ENCODE measurements at places on chromosomes 7 and 10.

GRCh38 chr7:42099470-42100155 is 137.4 kb downstream of the GLI3 start:
- peak; percentile 58 for DNase-seq

DNA sequence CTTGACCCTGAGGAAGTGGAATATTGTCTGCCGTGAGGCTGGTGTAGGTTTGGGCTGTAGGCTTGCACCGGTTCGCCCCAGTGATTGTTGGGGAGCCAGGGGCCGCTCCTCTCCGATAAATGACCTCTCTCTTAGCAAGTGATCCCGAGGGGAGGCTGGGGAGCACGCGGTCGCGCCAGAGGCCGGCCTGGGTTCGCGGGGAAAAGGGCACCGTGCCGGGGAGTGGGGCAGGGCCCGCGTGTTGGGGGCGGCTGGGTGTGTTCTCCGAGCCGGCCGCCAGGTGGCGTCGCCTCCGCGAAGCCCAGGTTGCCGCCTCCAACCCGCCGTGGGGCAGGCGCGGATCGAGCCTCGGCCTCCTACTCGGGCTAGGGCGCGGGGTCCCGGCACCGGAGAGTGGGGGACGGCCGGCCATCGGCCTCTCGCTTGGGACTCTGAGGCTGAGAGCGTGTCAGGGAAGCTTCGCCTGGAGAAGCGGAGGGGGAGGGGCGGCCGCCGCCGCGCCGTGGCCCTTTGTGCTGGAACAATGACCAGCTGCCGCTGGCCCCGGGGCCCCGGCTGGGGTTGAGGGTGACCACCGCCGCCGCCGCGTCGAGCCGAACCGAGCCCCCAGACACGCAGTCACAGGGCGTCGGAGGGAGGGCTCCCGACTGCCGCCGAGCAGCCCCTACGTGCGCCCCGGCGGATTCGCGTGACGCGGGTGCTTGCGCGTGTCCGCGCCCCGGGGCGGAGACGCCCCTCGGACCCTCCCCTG is 442 bp upstream of the LZTS2 start:
- peak; percentile 56 for DNase-seq

GRCh38 chr10:88091490-88092061 is 228.2 kb downstream of the PTEN start:
- no peak for DNase-seq

GRCh38 chr7:2641406-2642393 is 9.9 kb downstream of the TTYH3 start:
- peak; percentile 94 for DNase-seq

DNA sequence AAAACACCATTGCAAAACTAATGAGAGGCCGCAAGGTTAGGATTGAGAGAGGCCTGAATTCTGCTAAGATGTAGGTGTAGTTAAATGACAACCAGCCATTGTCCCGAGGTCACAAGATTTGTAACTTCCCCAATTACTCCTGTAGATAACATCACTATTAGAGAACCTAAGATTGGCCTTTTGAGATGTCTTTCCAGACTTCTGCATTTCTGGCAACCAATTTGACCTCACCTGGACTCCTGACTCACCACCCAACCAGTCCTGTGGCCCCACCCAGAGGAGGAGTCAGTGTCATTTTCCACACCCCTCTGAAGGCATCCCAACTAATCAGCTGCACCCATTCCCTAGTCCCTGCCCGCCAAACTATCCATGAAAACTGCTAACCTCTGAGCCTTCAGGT is 115.7 kb downstream of the PRKAG2 start:
- DNase-seq: no peak

- no peak for DNase-seq
These were observed 566 bp downstream of the ASNS start for GRCh38 chr7:97871659-97872024.

GRCh38 chr10:124792998-124793352 is 1.3 kb upstream of the EEF1AKMT2 start:
- DNase-seq: no peak

DNA sequence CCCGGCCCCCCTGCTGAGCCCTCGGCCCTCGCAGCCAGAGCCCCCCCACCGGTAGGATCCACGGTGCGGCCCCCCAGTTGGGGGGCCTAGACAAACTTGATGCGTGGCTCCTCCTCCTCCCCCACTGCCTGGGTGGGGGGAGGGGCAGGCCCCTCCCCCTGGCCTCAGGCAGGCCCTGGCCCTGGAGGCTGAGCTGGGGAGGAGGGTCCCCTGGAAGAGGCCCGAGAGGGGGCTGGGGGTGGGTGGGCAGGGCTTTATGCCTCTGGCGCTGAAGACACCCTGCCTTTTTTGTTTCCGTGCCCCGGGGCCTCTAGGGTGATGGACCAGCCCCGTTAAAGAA is 3.7 kb downstream of the VPS37D start:
- no peak for DNase-seq

DNA sequence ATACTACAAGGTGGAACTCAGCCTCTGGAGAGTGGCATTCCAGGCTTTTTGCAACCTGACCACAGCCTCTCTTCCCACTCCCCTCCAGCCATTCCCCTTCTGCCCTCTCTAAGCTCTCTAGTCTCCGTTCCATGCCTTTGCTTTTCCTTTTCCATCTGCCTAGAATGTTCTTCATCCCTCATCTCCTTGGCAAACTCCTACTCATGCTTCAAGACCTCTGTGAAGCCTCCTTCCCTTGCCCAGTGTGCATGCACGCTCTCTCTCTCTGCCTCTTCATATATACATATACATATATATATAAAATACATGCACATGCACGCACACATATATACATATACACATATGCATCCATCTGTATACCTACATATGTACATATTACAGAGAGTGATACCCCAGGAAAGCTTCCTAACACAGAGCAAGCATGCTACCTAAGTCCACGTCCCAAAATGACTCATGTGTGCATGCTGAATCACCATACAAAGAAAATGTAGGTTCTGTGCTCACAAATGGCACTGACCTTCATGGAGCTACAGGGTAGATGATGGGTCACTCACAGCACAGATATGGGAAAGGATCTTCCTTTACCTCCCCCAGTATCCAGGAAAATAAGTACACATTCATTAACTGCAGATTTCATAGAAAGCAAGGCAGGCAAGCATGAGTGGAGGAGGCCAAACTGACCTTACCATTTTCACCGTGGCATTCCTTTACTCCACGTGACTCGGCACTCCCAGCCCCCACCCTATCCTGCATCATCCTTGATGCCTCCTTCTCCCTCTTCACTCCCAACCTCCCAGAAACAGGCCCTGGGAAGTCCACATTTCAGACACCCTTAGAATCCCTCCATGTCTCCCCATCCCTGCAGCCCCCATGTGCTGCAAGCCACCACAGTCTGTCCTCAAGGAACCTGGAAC is 238.4 kb upstream of the ZMIZ1 start:
- DNase-seq: no peak

GRCh38 chr10:120824881-120825309 is 26.3 kb upstream of the WDR11 start:
- DNase-seq: no peak

DNA sequence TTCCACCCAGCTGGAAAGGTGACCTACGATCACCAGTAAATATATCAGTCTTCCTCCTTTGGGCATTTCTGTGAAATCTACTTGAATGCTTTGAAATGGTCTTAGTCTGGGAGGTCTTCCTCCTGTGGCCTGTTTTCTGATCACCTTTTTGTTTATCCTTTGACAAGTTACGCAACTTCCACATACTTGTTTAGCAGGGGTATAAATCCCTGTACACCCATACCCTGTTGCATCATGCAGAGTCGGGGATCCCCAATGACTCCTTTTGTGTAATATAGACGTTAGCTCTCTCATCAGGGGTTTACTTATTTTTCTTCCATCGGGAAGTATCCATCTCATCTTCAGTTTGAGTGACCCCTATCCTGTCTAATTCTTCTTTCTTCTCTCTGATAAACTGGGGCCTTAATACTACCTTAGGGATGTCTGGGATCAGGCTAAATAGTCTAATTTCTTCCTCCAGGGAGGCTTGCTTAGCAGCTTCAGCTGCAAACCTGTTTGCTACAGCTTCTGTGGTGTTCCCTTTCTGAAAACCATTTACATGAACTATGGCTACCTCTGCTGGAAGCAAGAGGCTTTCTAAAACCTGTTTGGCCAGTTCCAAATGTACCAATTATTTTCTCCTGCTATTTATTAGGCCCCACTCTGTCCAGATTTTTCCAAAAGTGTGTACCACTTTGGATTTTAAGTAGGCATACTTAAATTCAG is 25.8 kb downstream of the MAPK8 start:
- no peak for DNase-seq

GRCh38 chr10:114340816-114341215 is 63.5 kb downstream of the AFAP1L2 start:
- DNase-seq: no peak

GRCh38 chr10:90977855-90978486 is 57.1 kb upstream of the ANKRD1 start:
- DNase-seq: no peak

GRCh38 chr10:24685958-24686540 is 37.6 kb downstream of the ARHGAP21 start:
- peak; percentile 84 for DNase-seq

- DNase-seq: peak; percentile 73
These were observed 126.0 kb downstream of the PARD3 start for GRCh38 chr10:34689053-34689452.

GRCh38 chr10:121088524-121088923 is 237.4 kb downstream of the WDR11 start:
- no peak for DNase-seq

GRCh38 chr10:75712242-75712880 is 280.9 kb downstream of the LRMDA start:
- DNase-seq: no peak

GRCh38 chr7:35701287-35701900 is 6.5 kb upstream of the HERPUD2 start:
- no peak for DNase-seq

GRCh38 chr7:148929176-148929575 is 45.1 kb upstream of the EZH2 start:
- no peak for DNase-seq

DNA sequence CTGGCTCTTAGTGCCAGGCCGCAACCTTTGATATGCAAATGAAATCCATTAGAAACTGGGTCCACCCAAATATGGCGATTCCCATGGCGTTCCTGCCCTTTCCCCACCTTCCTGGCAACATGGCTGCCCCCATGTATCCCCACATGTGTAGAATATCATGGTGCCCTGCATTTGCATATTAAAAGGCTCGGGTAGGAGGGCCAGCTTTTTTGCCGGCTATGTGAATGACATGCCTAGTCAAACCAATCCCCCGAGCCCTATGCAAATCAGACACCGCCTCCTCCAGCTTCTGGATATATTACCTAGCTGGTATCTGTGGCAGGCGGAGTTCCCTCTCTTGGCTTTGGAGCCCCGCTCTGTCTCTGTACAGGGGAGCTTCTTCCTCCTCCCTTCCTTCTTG is 18.3 kb downstream of the MMS19 start:
- no peak for DNase-seq

GRCh38 chr7:47778153-47778661 is 170.1 kb downstream of the PKD1L1 start:
- DNase-seq: no peak

DNA sequence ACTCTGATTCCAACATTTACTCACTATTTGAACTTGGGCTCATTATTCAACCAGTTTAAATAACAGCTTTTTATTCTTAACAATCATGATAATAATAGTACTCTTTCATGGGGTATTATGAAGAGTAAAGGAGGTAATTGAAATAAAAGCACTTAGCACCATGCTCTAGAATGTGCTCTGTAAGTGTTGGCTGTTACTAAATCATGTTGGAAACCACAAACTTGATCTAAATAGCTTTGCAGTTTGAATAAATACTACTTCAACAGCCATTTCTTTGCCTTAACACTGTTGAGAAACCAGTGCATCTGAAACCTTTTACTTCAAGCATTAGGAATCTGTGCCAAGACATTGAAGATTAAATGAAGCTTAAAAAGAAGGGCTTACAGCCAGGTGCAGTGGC is 7.9 kb upstream of the UPF2 start:
- DNase-seq: no peak

- no peak for DNase-seq
These were observed 22.2 kb downstream of the TMEM120A start for GRCh38 chr7:75971961-75972763.

DNA sequence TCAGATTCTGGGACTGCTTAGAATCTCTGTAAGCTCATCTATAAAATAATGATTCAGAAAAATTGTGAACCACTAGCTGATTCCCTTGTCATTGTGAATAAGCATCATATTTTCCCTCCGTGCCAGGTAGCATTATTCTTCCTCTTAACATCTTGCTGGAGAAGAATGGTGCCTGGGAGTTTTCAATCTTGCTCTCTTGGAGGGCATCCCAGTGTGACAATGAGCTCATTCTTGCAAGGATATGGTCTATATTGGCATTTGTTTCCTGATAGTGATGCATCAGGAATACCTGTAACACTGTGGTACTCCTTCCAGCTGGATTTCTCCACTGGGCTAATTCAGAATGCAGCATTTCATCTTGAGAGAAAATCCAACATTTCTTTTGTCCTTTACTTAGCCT is 126.4 kb upstream of the ITGB1 start:
- DNase-seq: no peak

GRCh38 chr10:30075481-30075880 is 16.1 kb upstream of the JCAD start:
- DNase-seq: no peak

- DNase-seq: no peak
These were observed 9.2 kb downstream of the IKZF5 start for GRCh38 chr10:122999347-122999746.

DNA sequence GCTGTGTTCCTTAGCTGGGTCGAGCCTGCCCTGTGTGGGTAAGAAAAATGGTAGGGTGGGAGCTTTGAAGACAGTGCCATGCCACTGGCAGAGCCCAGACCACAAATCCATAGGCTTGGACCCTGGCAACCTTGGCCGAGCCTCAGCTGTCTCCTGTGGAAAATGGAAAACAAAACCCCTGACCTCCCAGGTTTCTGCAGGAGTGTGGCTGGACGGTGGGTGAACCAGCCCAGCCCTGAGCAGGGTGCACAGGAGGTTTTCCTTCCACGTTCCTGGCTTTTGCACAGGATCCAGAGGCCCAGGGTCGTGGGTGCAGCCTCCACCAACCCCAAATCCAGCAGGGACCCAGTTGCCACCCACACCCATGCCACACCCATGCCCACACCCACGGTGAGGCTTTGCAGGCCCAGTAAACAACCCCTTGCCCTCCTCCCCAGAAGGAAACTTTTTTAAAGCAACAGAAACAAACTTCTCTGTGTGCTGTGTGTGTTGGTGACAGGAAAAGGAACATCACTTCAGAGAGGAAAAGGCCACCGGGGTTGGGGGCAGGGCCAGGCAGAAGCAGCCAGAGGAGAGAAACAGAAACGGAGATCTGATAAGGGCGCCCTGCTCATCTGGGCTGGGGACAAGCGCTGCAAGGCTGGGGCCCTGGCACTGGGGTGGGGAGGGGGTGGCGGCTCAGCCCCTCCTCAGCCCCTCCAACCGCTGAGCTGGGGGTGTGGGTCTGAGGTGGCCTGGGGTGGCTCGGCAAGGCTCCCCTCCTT is 20.7 kb upstream of the ZMIZ1 start:
- no peak for DNase-seq

GRCh38 chr7:46649876-46650275 is 728.8 kb upstream of the IGFBP3 start:
- no peak for DNase-seq
